NCI-H1694 (cell line): ENCODE measurements at places on chromosomes 4 and X.

GRCh38 chr4:184821242-184821641 is 4.5 kb downstream of the ACSL1 start:
- no peak for DNase-seq

DNA sequence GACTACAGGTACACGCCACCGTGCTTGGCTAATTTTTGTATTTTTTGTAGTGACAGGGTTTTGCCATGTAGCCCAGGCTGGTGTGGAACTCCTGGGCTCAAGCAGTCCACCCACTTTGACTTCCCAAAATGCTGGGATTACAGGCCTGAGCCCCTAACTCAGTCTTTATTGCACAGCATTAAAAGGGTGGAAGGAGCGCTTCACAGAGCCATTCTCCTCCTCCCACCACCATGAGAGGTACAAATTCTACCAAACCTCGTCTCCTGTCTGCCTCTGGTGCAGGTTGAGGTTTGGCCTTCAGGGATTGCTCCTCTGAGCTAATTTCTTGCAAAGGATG is 52.3 kb downstream of the TLR10 start:
- DNase-seq: no peak

- no peak for DNase-seq
These were observed 139.9 kb upstream of the ETNPPL start for GRCh38 chr4:108902769-108903168.

DNA sequence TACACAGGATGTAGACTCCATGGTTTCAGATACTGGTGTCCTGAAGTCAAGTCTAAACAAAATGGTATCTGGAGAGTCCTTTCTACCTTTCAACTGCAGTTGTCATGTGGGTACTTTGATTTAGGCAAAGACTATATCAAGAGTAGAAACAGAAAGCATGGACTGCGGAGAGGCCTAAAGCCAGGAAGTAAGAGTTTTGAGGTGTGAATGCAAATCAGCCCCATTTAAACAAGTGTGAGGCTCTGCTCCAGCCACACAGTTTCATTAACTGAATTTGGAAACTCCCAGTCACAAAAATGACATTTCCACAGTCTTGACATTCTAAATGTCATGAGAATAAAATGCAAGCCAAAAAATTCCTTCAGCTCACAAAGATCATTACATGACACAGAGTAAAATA is 87.2 kb upstream of the MCF2 start:
- DNase-seq: no peak

GRCh38 chr4:25863347-25863784 is 578 bp upstream of the SEL1L3 start:
- DNase-seq: no peak
